ENCODE measurements at places on chromosomes 3 and 15. TPM values are rescaled to one million over a fixed set of nuclear protein-coding genes. Genes with fewer than 3 reads are reported as not detected.

DNA sequence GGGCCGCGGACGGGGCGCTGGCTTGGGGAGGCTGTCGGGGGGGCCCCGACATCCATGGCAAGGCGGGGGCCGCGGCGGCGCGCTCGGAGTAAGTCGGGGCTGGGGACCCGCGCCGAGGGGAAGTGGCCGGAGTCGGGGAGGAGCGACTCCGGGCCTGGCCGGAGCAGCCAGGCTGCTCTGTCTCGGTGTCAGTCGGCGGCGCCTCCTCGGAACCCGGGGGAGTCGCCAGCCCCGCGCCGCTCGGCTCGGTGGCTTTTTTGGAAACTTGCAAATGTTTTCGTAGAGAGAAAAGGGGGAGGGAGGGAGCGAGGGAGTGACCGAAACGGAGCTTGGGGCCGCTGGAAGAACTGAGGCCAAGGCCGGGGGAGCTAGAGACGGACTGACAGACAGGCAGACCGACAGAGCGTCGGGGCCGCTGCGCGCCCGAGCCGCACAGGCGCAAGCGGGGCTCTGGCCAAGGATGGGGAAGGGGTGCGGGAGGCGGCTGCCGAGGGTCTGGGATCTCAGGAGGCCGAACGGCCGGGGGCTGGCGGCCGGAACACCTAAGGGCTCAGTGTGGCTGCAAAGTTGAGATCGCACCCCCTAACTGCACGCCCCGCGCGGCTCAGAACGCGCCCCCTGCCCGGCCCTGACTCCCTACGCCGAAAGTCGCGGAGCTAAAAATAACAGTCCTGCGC is 5.0 kb downstream of the PTH1R start:
- DNase-seq: no peak

Gene ERC2
- not detected for total RNA-seq

- peak; percentile 17 for DNase-seq
Observed at GRCh38 chr15:48781481-48782081, 29.3 kb downstream of the CEP152 start.

DNA sequence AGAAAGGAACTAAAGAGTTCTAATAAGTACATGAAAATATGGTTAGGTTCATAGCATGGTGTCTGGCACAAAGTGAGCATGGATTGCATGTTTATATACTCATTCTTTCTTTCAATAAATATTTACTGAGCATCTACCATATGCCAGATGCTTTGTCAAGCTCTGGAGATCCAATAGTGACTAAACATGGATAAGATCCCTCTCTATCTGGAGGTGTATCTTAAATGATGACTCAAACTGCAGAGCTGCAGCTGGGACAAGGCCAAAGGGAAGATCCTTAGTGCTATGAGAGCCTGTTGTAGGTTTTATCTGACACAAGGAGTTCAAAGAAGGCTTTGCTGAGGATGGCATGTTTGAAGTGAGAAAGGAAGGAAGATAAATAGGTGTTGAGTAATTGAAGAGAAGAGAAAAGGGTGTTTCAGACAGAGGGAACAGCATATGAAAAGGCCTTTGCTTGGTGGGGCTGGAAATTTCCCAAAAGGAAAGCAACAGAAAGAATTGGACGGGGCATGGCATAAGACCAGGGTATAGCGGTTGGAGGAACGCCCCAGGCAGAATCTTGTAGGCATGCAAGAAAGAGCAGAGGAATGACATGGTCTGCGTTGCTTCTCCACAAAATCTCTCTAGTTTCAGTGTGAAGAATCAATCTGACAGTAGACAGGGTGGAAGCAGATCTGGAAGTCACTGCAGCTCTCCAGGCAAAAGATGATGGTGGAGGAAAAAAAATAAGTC is 239.9 kb upstream of the LRTM1 start:
- peak; percentile 84 for DNase-seq
